Natural killer cell (primary cell): ENCODE measurements at places on chromosomes 13 and 19. TPM values are rescaled to one million over a fixed set of nuclear protein-coding genes. Genes with fewer than 3 reads are reported as not detected.

DNA sequence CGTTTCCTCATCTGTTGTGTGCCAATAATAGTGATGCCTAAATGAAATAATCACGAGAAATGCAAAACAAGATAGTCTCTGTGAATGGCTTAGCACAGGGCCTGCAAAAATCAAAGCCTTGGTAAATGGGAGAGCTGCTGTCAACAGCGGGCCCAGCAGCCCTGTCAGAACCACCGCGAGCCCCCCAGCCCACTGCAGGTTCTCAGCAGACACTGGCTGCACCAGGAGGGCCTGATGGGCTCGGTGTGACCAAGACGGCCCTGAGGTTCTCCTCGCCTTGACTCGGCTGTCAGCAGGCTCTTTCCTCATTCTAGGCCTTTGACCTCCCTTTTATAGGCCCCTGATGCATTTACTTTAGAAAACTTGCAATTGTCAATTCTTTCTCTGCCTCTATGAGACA lies 90.9 kb upstream of the GPR183 start:
- H3K4me1 ChIP-seq, result peaks cover 9% of the 10 kb centered on the region
- H3K27ac ChIP-seq, result no peak overlapping the region
- no peak overlapping the region for H3K4me3 ChIP-seq

GRCh38 chr13:24610956-24611355 lies 69.3 kb upstream of the ATP12A start:
- H3K27ac ChIP-seq, result no peak overlapping the region
- no peak overlapping the region for H3K4me3 ChIP-seq
- DNase-seq, result no peak
- peaks cover 13% of the 10 kb centered on the region for H3K4me1 ChIP-seq

DNA sequence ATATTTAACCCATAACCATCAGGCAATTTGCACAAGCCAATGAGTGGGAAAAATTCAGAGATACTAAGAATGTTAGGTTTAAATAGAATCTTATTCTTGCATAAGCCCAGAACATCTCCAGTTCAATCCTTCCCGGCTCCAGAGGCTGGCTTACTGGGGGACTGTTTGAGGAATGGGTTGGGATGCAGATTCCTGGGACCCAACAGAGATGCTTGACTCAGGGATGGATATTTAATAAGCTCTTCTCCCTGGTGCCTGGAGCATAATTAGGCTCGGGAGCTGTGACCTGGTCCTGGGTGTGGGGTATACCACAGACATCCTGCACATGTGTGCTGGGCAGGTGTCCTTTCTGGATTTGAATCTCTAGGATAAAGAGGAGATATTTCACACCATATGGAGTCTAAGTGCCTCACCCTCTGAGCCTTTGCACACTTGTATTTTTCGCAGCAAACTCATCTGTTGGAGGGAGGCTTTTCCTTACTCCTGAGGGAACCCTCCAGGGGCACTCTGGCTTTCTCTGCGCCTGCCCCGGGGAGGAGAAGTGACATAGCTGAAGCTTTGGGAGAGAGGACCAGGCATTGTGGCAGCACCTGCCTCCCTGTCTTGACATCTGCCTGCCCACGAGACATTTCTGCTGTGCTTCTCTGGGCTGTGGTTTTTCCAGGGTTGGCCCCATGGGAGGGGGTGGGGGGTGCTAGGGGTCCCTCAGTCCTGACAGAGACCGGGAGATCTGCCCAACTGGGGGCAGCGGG lies 36.1 kb upstream of the ANKRD10 start:
- no peak overlapping the region for H3K4me3 ChIP-seq
- H3K27ac ChIP-seq, result no peak overlapping the region
- no peak for DNase-seq
- H3K4me1 ChIP-seq, result no peaks in the 10 kb centered on the region
- no peaks in the 10 kb centered on the region for H3K27me3 ChIP-seq

The DHX34 gene
- 25.9 TPM for total RNA-seq

The ZNF649 gene
- 12.3 TPM for total RNA-seq

The NOTCH3 gene
- total RNA-seq, result 0.26 TPM
